ENCODE measurements at places on chromosomes 5 and 9.

DNA sequence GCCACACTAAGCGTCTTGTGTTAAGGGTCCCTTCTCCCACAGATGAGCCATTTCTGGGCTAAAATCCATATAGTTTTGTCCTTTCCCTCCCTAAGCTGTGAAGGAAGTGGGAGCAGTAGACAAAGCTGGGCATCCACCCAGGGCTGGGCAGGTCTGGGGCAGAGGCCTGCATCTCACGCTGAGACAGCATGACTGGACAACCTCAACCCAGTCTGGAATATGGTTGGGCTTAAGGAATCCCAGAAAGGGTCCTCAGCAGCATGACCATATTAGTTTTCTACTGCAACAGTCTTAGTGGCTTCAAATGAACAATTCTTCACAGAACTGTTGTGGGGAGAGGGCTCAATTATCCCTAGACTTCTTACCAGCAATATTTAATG lies 173.8 kb downstream of the AUH start:
- no peak for DNase-seq

DNA sequence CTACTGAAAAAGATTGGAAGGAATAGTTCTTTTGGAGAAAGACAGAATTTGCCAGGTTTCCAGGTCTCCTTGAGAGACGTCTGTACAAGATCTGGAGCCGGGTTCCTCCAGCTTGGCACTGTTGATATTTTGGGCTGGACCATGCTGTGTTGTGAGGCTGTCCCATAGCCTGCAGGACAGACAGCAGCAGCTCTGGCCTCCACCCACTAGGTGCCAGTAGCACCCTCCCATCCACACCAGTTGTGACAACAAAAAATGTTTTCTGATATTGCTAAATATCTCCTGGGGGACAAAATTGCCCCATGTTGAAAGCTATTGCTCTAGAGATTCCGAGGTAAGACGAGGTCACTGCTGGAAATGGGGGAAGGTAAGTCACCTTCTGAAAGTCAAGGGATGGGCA lies 287.7 kb upstream of the DAP start:
- DNase-seq = no peak

GRCh38 chr5:16050414-16050813 lies 129.2 kb downstream of the MARCHF11 start:
- no peak for DNase-seq

- DNase-seq = no peak
Measured at GRCh38 chr5:104297076-104297475, 734.5 kb upstream of the NUDT12 start.

DNA sequence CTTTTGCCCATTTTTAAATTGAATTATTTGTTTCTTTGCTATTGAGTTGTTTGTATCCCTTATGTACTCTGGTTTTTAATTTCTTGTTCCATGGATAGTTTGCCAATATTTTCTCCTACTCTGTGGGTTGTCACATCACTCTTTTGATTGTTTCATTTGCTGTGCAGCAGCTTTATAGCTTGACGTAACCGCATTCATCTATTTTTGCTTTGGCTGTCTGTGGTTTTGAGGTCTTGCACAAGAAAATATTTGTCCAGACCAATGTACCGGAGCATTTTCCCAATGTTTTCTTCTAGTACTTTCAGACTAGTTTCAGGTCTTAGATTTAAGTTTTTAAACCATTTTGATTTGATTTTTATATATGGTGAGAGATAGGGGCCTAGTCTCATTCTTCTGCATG lies 36.2 kb upstream of the ZNF366 start:
- DNase-seq = no peak

DNA sequence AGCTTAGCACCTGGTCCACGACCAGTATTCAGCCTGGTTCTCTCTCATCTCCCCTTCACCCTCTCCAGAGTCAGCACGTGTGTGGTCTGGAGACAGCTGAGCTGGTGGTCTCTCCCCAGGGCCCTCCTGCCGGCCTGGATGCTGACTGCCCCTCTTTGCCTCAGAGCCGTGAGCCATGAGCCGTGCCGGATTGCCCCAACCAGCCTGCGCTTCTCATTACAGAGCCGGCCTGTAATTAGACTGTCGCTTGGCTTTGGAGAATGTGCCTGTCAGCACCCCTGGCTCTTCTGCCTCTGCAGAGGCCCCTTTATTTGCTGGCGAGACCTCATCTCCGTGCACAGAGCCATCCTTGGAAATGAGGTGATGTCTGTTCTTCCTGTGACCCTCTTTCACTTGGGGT lies 118.7 kb upstream of the BOD1 start:
- no peak for DNase-seq

DNA sequence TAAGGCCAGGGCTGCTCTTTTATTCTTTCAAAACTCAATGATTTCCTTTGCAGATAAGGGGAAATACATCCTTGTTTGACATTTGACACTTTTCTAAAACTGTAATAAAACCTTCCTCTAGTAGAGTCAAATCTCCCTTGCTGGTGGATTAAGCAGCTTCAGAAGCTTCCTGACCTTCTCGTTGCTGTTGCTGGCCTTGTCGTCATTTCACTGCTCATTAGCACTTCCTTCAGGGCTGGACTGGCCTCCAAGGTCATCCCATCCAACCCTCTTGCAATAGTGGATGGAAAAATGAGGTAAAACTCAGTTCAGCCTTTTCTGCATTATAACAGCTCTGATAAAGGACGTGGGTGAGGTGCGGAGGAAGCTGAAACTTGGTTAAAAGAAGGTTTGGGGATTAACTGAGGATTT lies 1.1 kb upstream of the ADAMTSL1 start:
- DNase-seq = no peak

GRCh38 chr5:161302559-161302958 lies 244.0 kb downstream of the GABRB2 start:
- DNase-seq = no peak

DNA sequence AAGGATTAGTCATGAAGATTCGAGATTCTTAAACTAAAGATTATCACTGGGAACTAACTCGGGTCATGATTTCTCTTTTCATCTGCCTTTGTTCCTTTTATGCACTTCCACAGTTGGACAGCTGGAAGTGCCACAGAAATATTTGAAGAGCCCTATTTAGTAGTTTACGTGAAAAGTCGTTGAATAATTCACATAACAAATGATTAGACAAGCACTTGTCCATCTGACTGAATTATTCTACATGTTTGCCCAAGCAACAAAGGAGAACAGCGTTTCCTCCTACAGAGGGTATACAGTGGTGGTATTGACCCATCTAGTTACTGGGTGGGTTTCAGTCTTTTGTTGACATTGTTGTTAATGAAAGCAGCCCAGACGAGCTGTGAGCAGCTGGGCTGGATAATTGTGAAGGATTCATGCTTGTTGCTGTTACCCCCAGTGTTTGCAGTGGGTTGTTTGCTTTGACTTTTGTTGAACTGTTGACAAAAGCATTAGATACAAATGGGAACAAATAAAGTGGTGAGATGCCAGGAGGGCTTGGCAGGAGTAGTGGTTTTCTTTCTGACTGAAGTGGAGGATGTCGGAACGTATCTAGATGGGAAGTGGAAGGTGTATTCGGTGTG lies 96.2 kb downstream of the TLE4 start:
- DNase-seq = no peak

- no peak for DNase-seq
Measured at GRCh38 chr5:170338933-170339779, 41.6 kb upstream of the LCP2 start.

DNA sequence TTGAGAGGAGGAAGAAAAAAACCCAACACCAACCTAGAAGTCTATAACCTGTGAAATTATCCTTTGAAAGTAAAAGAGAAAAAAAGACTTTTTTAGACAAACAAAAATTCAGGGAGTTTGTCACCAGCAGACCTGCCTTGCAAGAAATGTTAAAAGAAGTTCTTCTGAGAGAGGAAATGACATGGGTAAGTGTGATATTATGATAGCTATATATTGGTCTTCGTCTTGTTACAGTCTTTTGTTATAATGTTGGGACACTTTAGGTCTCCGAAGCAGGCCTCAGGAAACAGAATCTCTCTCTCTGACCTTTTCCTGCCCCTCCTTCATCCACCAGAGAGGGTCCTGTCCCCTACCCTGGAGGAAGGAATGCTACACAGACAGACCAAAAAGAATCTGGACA lies 16.6 kb upstream of the MLANA start:
- no peak for DNase-seq

GRCh38 chr5:40492056-40492455 lies 187.7 kb upstream of the PTGER4 start:
- DNase-seq = no peak

GRCh38 chr5:12901696-12902095 lies 997.5 kb upstream of the CTNND2 start:
- DNase-seq = no peak

GRCh38 chr5:67004730-67005350 lies 191.8 kb downstream of the CD180 start:
- DNase-seq = no peak

GRCh38 chr5:168607946-168608345 lies 28.8 kb upstream of the PANK3 start:
- DNase-seq = no peak

DNA sequence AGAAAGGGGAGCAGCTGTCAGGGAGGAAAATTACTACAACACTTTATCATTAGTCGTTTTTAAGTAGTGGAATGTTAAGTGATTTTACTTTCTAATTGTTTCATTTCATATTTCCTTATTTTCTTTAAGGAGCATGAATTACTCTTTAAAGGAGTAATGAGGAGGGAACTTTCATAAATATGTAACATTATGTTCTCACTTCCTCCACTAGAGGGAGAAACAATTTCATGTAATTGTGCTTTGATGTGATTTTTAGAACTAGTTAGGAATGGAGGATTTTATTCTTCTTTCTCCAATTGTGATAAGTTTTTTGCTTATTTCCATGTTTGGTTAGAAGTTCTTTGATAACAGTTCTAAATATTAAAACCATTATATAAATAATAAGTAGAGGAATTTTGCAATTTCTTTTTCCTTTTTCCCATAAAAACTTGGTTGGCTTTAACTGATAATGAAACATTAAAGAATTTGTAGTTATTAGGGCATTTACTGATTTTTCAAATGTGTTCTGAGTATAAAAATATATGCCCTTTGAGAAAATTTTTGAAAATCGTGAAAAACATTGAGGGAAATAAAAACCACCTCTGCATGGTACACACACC lies 25.6 kb downstream of the CEP78 start:
- no peak for DNase-seq

- no peak for DNase-seq
Measured at GRCh38 chr5:158968150-158968549, 131.6 kb downstream of the EBF1 start.

DNA sequence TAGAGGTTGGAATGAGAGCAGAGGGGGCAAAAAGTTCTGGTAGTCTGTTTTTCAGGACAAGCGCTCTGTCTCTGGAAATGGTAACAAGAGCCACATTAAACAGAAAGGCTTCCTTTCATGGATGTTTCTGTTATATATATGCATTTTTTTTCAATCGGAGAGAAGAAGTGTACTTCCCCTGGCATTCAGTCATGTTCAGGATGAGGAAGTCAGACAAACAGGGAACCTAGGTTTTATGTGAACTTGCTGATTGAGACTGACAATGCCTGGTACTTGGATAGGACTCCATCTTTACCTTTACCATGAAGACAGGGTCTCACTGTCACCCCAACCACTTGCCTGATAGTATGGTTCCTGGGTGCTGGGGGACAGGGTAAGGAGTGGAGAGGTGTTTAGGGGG lies 30.1 kb upstream of the ZBED3 start:
- no peak for DNase-seq

GRCh38 chr5:68240771-68241170 lies 25.2 kb downstream of the PIK3R1 start:
- no peak for DNase-seq

GRCh38 chr5:14705556-14705955 lies 41.0 kb downstream of the OTULIN start:
- no peak for DNase-seq

GRCh38 chr5:10856683-10857337 lies 95.8 kb upstream of the DAP start:
- DNase-seq = no peak

DNA sequence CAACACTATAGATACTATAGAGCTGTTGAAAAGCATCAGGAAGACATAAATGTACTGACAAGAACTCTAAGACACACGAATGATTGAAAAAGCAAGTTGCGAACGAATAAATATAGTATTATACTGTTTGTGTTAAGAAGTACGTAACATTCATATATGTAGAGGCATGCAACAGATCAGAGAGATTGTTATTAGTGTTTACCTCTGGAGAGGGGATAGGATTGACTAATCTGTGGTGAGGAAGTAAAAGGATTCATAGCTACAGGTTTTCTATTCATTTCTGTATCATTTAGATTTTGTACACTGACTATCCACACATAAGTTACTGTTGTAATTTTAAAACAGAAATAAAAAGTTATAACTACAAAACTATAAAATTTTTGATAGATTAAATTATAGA lies 147.6 kb upstream of the SV2C start:
- DNase-seq = no peak

DNA sequence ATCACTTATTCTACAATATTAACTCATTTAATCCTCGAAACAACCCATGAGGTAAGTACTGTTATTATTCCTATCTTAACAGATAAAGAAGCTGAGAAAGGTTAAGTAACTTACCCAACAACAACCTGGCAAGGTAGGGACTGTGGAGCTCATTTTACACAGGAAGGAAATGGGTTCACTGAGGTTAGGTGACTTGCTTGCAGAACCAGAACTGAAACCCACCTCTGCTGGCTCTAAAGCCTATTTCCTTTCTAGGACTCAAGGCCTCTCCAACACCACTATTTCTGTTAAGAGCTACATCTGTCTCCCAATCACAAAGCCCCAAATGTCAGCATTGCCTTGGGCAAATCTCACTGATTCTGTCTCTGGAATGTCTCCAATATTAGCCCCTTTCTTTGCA lies 38.9 kb upstream of the IFNK start:
- no peak for DNase-seq

DNA sequence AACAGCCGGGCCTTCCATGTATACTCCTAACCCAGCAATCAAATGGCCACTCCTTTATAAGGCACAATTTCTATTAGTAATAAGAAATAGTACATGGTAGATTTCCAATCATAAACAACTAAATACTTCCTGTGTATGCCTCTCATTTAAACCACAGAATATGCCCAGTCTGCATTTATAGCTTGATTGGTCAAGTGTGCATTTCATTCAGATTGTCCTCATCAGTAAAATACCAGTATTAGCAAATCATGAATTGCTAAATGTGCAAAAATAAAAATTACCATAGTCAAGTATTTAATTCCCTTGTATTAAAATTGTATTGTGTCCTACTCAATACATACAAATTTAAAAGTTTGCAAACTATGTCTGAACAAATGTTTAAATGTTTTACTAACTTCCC lies 406.2 kb downstream of the KDM4C start:
- no peak for DNase-seq

- DNase-seq = no peak
Measured at GRCh38 chr5:14365831-14366430, 215.7 kb upstream of the OTULINL start.

GRCh38 chr5:78591972-78592700 lies 56.4 kb downstream of the LHFPL2 start:
- DNase-seq = no peak

- DNase-seq = no peak
Measured at GRCh38 chr5:71924325-71924724, 182.9 kb upstream of the MAP1B start.
